Large intestine (tissue), 12 donors: ENCODE measurements at places on chromosomes 4 and X. TPM values are rescaled to one million over a fixed set of nuclear protein-coding genes. Genes with fewer than 3 reads are reported as not detected.

The TKTL1 gene
- polyA plus RNA-seq: 0.19 TPM

DNA sequence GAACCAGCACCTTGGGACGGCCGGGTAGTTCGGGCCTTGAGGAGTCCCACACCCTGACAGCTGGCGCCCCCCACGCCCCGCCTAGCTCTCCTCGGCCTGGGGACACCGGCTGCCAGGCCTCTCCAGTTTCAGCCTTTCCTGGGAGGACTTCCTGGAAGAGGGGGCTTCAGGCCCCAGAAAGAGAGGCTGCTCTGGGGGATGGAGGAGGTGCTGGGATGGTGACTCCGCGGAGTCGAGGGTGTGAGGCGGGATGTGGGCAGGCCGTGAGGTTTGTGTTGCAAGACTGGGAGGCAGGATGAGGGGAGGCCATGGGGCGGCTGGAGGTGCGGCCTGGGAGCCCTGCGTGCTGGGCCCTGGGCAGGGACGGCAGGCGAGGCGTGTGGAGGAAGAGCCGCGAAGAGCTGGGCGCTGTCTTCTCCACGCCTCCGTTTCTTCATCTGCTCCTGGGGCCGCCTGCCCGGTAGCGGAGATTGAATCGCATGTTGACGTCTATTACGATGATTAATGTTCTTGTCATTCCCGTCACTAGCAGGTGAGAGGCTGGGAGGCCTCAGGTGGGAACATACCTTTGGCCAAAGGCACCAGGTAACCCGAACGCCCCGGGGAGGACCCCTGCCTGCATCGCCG lies 918 bp upstream of the FGFRL1 start:
- DNase-seq: peak; percentile 72

GRCh38 chrX:87583679-87584078 lies 66.1 kb downstream of the KLHL4 start:
- DNase-seq: no peak

DNA sequence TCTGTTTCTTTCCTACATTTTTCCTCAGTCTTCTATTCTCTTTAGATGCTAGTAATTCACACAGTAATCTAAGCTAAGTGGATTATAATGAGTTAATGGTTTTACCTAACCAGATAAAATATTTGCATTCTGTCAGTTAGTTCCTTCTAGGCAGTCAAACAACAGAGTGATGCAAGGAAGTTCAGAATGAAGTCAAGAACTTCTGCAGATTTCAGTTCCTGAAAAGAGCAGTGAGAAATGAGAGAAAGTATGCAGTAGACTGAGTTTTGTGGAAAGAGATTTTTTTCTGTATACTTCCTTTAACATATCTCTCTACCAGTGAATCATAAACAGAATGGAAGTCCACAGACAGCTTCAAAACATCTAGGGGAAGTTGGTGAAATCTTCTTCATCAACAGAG lies 774.0 kb upstream of the POU3F4 start:
- DNase-seq: no peak

GRCh38 chrX:17299206-17299605 lies 75.8 kb upstream of the NHS start:
- DNase-seq: no peak

DNA sequence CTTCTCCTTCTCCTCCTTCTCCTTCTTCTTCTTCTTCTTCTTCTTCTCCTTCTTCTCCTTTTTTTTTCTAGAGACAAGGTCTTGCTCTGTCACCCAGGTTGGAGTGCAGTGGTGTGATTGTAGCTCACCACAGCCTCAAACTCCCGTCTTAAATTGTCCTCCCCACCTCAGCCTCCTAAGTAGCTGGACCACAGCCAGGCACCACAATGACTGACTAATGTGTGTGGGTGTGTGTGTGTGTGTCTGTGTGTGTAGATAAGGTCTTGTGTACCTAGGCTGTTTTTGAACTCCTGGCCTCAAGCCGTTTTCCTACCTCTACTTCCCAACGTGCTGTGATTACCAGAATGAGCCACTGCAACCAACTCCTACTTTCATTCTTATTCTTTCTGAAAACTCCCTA lies 390.9 kb downstream of the ADAM29 start:
- no peak for DNase-seq

DNA sequence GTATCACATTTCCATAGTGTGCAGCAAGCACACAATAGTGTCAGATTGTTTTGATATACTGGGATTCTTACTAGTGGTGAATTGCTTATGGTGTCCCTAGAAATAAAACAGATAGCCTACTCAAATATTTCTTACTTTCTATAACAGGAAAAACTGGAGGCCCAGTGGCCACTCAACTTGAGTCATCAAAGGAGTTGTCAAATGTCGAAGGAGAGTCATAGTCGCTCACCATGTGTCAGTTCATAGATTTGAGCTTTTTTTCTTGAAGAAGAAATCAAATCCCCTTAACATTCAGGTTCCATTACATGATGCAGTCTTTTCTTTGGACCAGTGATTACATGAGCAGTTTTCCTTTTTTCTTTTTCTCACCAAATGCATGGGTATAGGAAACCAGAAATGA lies 1271.0 kb downstream of the RAPGEF2 start:
- no peak for DNase-seq

GRCh38 chr4:176451443-176451842 lies 131.7 kb downstream of the SPCS3 start:
- DNase-seq: no peak

DNA sequence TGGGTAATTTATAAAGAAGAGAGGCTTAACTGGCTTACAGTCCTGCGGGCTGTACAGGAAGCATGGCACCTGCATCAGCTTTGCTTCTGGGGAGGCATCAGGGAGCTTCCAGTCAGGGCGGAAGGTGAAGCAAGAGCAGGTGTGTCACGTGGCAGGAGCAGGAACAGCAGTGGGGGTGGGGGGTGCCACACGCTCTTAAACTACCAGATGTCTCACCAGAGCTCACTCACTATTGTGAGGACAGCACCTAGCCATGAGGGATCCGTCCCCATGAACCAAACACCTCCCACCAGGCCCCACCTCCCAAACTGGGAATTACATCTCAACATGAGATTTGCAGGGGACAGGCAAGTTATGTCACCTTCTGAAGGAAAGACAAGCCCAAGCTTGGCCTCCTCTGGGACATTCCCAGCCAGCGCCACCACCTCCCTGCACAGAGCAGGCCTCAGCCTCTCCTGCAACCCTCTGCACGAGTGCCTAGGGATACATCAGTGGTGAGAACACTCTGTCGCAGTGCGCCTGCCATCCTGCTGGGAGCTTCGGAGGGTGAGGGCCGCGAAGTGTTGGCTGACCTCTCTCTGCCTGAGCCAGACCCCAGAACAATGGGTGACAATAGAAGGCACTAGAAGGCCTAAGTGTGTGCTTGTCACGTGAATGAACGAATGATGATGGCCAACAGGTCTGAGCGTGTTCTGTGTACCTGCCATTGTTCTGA lies 244.3 kb downstream of the EVC2 start:
- no peak for DNase-seq

GRCh38 chr4:182245541-182246215 lies 2.5 kb downstream of the TENM3 start:
- DNase-seq: peak; percentile 21
